ENCODE measurements at places on chromosomes 7 and 10.

DNA sequence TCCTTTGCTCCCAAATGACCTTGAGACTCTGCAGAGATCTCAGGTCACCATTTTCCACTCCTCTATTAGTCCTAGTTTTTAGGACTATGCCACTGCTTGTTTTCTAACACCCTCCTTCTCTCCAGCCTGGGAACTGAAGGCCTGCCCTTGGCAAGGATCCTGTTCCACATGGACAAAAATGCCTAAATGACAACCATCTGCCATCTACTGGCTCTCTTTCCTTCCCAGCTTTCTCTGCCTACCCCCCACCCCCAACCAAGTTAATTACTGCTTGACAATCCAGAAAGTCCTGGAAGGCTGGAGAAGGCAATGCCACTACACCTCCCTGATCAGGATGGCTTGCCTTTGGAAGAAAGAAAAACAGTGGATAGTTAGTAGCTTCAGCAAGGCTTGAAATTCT is 44.8 kb upstream of the SP8 start:
- no peak for DNase-seq

- DNase-seq: no peak
Observed at GRCh38 chr7:3767917-3768777, 467.1 kb downstream of the SDK1 start.

DNA sequence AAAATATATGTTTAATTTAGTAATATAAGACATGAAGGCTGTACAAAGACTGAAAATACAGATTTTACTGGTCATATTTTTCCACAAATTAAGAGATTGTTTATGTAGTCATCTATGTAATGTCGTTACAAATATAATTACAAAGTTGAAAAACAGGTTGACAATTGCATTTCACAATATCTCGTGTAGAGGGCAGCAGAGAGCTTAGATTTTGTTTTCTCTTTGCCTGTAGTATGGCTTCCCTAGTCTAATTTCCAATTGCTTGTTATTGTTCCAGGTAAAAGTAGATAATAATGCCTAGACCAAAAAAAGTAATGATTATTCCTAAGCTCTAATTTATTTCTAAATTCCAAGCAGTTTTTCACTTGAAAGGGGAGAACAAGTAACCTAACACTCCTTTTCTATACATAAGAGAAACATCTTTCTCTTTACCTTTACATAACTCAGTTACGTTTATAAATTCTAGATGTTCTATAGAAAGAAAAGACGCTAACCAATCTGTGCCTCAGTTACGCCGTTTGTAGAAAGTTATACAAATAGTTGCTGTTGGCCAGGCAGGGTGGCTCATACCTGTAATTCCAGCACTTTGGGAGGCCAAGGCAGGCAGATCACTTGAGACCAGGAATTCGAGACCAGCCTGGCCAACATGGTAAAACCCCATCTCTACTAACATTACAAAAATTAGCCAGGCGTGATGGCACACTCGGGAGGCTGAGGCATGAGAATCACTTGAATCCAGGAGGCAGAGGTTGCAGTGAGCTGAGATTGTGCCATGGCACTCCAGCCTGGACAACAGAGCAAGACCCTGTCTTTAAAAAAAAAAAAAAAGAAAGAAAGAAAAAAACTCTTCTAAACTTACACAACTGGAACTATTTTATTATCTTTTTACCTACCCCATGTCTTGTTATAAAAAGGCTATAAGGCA is 30.0 kb downstream of the NET1 start:
- DNase-seq: peak; percentile 17

DNA sequence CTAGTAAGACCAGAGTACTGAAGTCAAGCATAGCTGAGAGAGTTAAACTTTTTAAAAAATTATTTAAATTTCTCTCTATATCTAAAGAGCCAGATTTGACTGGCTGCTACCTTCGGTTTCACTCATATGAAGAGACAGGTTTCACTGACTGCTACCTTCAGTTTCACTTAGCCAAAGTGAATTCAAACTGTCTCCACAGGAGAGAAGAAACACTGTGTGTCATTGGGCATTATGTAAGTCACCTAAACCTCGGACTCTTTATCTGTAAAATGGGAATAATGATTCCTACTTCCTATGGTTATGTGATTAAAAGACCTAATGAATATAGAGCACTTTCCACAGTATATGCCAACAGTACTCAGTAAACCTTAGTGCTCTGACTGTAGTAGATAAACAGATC is 41.6 kb upstream of the MET start:
- no peak for DNase-seq

DNA sequence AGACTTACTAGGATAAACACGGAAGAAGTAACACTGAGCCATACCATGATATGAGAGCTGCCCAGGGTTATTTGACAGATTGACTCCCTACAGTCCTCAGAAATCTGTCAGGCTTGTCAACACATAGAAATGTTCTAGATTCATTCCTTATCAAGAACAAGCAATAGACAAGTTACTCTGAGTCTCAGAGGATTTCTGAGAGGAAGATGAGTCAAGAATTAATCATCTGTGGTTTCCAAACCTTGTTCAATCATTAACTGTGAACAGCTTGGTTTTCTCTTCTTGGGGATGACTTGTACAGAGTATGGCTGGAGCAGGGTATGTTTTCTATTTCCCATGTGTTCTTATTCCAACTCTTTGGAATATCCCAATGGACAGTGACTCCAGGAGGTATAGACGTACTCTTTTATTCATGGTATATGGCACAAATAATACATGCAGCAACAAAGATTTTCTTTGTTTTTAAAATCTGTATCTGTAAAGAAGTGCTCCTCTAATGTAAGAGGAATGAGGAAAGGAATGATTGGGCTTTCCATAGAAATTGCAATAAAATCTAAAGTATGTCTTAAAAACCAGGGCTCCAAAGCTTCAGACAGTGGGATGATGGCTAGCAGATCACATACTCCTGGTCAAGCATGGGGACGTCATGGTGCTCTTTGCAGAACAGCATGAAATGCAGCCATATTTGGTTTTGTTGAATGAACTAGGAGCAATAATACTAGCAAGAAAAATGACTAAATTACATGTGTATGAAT is 11.9 kb upstream of the SFR1 start:
- no peak for DNase-seq

DNA sequence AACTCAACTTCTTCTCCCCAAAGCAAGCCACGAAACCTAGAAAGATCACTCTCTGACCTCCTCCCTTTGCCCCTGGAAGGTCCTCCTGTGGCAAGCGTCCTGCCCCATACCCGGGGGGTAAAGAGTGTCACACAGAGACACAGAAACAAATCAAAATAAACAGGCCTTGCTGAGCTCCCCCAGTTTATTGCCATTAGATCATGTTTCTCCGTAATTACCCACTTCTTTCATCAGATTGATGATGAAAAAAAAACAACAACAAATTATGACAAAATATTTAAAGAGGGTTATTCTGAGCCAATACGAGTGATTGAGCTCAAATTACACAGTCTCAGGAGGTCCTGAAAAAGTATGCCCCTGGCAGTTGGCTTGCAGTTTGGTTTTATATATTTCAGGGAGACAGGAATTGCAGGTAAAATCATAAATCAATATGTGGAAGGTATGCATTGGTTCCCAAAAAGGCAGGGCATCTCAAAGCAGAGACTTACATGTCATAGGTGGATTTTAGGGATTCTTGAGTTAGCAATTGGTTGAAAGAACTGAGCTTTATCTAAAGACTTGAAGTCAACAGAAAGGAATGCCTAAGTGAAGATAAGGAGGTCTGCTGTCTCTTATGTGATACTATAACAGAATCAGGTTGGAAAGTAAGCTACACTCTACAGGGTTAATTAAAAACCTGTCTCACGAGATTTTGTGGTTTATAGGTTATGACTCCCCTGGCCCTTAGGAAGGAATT is 86.2 kb downstream of the APBB1IP start:
- no peak for DNase-seq

DNA sequence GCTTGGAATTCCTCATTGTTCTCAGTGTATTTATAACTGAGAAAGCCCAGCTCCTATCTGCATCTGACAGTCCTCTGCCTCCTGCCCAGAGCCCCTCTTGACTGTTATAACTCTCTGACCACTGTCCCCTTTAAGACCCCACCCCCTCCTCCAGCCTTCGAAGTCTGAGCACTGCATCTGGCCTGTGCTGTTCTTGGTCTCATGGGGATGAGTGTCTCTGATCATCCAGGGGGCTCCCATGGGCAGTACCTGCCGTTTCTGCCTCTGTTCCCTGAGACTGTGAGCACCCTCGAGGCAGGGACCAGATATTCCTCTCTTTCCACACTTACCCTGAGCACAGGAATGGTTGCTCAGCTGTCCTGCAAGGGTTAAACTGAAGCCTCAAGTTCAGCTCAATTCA is 7.7 kb downstream of the GHRHR start:
- no peak for DNase-seq

DNA sequence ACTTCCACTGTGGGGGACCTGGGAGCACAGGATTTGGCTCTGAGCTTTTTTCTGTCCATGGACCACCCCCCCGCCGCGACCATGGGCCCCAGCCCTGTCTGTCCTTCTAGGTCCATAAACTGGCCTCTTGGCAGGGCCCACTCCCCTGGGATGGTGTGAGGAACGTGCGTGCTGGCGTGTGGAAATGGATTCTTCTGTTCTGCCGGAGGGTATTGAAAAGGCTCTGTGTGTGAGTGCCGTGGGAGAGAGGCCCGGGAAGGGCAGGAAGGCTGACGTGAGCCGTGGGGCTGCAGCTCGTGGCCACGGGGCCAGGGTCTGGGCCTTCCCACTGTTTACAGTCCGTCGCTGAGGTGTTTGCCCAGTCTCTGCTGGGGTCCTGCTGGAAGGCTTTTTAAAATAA is 123.7 kb downstream of the GRK5 start:
- no peak for DNase-seq

DNA sequence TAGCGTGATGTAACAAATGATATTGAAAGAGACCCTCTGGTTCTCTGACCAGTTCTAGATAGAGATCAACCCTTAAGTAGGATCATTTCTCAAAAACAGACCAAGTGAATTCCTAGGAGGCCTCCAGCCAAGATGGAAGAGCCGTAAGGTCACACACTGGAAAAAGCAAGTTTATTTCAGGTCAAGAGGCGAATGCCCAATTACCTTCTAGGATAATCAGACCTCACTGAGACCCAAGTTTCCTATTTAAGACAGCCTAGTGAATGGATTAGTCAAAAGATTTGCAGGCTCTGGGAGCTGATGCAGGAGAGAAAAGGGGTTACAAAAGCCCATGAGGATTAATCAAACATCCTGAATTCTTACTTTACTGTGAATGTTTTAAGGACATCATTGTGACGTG is 486.1 kb upstream of the NRP1 start:
- DNase-seq: no peak

DNA sequence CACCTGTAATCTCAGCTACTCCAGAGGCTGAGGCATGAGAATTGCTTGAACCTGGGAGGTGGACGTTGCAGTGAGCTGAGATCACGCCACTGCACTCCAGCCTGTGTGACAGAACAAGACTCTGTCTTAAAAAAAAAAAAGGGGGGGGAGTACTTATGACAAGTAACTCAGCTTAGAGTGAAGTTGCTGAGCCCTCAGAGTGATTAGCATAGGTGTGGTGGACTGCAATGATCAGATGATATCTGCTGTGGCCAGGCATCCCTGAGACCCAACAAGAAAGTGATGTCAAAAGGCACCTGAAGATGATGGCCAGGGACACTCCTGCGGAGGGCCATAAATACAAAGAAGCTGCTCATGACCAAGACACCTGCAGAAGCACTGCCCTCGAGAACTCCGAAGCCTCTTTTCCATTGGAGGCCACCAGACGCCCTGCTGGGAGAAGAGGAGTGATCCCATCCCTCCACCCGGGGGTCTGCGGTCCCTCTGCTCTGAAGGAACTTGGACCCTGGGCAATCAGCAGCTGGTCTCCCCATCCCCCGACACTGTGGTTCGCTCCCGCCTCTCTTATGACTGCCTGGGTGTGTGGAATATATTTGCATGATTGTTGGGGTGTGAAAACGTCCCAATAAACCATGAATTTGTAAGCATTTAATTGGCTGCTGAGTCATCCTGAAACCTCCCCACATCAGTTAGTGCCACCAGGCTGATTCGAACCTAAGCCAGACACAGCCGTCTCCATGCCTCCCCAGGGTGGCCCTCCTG is 46.0 kb downstream of the RASGEF1A start:
- DNase-seq: no peak

DNA sequence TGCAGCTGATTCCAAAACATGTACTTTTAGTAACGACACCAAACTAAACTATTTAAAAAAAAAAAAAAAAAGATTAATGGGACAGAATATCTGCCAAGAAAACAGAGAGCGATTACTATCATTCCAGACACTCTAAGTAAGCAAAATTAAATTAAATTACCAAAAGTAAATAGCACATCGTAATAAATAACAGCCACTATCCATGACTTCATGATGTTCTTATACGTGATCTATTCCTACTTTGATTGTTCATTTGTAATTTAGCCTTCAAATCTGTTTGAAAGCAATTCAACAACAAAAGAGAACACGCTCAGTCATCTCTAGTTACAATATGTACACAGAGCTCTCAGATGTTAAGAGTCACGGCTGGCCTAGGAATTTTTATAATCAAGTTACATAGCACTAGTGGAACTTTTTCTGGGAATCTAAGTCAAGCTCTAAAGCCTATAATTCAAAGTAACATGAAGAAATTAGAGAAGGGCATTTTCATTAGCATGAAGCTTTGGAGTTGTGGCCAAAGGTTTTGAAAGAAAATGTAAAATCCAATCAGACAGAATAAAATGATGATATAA is 241.7 kb upstream of the NEBL start:
- DNase-seq: no peak

DNA sequence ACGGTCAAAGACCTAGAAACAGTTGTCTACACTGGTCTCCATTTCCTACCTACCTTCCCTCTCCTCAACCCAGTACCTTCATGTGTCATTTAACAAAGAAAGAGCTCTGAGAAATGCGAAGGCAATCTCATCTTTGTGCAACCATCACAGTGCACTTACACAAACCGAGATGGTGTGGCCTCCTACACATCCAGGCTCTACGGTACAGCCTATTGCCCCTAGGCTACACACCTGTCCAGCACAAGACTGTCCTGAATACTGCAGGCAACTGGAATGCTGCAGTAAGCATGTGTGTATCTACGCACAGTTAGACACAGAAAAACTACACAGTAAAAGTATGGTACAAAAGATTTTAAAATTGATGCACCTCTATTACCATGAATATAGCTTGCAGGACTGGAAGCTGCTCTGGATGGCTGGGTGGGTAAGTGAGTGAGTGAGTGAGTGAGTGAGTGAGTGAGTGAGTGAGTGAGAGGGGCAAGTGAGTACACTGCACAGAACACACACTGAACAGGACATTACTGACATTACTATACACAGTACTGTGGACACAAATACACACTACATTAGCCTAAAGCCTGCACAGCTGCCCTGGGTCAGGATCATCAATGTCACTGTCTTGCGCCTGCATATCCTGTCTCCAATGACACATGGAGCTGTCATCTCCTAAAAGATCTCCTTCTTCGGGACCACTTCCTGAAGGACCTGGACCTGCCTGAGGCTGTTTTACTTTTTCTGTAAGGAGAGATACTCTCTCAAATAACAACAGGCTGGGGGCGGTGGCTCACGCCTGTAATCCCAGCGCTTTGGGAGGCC is 18.5 kb downstream of the ITGB1 start:
- DNase-seq: no peak

- no peak for DNase-seq
Observed at GRCh38 chr7:116671681-116672595, at the start of gene MET. TSS of gene MET (plus strand) at chr7:116672196. CDS start at chr7:116699085, 26,889 bp downstream.
